ENCODE measurements at places on chromosomes 13 and 19.
A peak's percentile ranks its signal among the peaks of the same experiment; 100 is the strongest.

GRCh38 chr19:30522341-30522740, 150.2 kb downstream of the ZNF536 start:
- DNase-seq, result no peak

- peak; percentile 49 for DNase-seq
Measured at GRCh38 chr19:56066152-56067023, 54.7 kb downstream of the ZNF787 start.

DNA sequence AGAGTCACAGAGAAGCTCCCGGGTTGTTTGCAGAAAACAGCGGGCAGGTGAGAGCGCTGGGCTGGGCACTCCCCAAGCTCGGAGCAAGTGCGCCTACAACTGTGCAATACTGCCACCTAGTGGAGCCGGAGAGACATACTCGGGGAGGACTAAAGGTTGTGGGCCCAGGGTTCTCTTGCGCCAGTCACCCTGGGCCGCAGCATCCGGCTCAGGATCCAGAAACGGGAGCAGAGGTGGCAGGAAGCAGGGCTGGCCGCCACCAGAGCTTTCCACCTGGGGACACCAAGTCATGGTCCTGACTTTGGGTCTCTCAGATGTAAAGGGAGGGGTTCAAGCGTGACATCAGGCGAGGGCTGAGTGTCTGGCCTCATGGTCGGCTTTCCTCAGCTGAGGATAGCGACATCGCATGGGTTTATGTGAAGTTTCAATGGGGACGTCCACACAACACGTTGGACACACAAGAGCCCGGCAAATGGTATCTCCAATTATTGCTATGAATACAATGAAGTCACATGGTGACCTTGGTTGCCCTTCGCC, 11.2 kb upstream of the KLK4 start:
- DNase-seq, result peak; percentile 82

- DNase-seq, result peak; percentile 51
Measured at GRCh38 chr13:84574851-84575250, 692.6 kb upstream of the SLITRK1 start.

GRCh38 chr13:35598233-35598632, 121.7 kb upstream of the MAB21L1 start:
- no peak for DNase-seq

- peak; percentile 2 for DNase-seq
Measured at GRCh38 chr13:60679928-60680694, 283.1 kb downstream of the TDRD3 start.

GRCh38 chr13:36715841-36716240, 42.0 kb downstream of the SERTM1 start:
- no peak for DNase-seq

GRCh38 chr13:33797622-33798021, 20.3 kb upstream of the RFC3 start:
- DNase-seq, result peak; percentile 13

DNA sequence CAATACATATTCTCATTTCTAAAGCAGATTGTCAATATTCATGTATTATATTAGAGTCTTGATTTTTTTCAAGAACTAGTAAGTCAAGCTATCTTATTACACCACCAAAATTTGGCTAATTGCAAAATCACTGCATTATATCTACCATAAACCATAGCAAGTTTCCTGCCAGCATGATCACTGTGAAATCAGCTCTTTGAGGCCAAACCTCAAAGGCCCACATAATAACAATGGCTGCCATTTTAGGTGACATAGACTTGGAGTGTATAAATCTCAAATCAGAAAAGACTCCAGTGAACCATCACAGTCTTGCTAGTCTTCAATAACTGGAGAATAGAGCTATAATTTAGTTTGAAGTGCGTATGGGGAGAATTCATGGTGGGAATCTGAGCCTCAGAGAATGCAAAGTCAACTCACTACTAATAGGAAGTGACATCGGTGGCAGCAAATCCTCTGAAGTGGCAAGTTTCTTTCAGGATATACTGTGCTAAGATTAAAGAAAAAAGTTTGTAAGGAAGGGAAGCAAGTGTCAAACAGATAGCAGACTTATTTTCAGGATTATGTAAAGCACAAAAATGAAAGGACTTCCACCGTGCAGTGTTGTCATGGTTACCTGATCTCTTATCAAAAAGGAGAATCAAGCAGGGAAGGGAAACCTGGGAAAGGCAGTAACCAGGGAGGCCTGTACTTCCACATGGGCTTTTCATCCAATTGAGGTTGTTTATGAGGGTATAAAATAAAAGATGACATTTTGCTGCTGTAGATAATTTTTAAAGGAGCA, 117.4 kb upstream of the FNDC3A start:
- no peak for DNase-seq

GRCh38 chr19:32824191-32824751, 45.3 kb downstream of the SLC7A9 start:
- no peak for DNase-seq

GRCh38 chr19:38841787-38842438, 7.9 kb downstream of the HNRNPL start:
- DNase-seq, result no peak

DNA sequence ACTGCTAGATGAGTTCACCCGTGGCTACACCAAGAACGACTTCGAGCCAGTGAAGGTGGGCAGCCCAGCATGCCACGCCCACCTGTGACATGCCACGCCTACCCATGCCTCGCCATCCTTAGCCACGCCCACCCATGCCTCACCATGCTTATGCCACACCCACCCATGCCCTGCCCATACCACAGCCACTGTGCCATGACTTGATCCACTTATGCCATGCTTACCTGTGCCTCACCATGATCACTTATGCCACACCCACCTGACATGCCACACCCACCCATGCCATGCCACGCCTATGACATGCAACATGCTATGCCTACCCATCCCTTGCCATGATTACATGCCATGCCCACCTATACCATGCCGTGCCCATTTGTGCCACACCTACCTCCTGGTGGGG, 12.9 kb upstream of the USE1 start:
- DNase-seq, result no peak

- no peak for DNase-seq
Measured at GRCh38 chr13:47134939-47135489, 238.2 kb upstream of the HTR2A start.

- no peak for DNase-seq
Measured at GRCh38 chr19:29411113-29411581, 114.6 kb upstream of the VSTM2B start.

- DNase-seq, result peak; percentile 32
Measured at GRCh38 chr13:26476111-26476781, 81.2 kb upstream of the WASF3 start.

GRCh38 chr19:33280351-33280921, 21.9 kb downstream of the CEBPA start:
- DNase-seq, result no peak

DNA sequence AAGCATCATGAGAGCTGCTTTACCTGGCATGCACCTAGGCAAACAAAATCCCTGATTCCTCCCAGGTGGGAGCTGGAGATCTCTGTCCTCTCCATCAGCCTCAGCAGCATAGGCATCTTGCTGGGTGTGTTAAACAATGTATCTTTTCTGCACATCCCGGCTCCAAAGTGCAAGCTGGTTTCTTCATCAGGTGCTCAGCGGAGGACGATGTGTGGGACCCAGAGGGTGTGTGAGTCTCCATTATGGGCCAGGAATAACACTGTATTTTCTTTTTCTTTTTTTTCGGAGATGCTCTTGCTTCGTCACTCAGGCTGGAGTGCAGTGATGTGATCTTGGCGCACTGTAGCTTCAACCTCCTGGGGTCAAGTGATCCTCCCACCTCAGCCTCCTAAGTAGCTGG, 9.9 kb downstream of the CNFN start:
- no peak for DNase-seq

DNA sequence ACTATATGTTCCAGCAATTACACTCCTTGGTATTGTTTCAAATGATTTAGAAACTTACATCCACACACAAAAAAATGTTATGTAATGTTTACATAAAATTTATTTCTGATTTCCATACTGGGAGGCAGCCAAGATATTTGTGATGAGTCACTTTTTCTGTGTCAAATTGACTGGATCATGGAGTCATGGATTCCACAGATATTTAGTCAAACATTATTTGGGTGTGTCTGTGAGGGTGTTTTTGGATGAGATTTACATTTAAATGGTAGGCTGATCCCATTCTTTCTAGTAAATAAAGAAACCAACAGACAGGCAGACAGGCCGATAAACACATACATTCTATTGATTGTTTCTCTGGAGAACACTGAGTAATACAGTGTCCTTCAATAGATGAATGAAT, 562.8 kb downstream of the SLITRK6 start:
- DNase-seq, result peak; percentile 72

GRCh38 chr13:71460211-71460610, 406.8 kb downstream of the DACH1 start:
- DNase-seq, result peak; percentile 32

DNA sequence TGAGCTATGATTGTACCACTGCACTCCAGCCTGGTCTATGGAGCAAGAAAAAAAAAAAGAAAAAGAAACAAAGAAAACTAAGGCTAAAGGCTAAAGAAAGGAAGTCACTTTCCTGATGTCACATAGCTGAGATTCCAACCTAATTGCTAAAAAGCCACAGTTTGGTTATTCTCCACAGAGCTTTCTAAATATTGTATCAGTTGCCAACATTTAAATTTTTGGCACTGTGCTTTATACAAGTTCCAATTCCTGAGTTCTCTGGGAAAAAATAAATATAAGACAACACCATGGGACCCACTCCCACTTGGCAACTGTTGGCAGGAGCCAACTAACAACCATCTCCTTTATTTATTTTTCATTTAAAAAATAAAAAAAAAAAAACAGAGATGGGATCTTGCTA, 11.2 kb upstream of the LYPD3 start:
- peak; percentile 73 for DNase-seq

- DNase-seq, result peak; percentile 44
Measured at GRCh38 chr19:53102756-53103233, 427 bp downstream of the ZNF160 start.

- DNase-seq, result no peak
Measured at GRCh38 chr13:44870456-44870929, 118.8 kb downstream of the NUFIP1 start.

DNA sequence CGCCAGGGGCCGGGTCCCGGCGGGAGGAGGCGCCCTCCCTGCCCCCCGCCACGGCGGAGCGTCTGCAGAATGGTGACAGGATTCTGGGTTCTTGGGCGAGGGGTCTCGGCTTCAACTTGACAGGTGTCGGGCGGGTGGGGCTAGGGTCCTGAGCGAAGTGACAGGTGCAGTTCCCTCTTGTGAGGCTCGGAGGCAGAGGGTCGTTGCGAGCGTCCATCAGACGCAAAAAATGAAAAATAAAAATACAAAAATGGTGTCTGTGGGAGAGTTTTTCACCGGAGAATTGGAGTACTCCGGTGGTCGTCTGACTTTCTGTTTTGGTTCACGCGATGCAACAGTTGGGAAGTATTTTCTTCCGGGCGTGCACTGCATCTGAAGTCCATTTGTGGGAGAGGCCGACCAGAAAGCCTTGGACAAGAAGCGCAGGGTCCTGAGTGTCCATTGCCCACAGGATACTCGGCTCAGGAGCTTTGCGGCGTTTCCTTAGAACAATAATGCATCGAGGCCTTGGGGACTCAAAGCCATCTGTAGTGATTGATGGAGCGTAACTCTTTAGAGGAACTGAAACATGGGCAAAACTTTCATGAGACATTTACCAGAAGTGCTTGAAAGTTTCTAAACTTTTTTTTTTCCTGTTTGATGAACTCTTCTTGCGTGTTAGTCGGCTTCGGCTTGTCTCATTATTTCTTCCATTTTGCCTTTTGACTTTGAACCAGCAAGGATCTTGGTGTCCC, 759 bp downstream of the RB1 start:
- DNase-seq, result peak; percentile 59

- no peak for DNase-seq
Measured at GRCh38 chr13:98223741-98224140, 46.7 kb upstream of the RNF113B start.

DNA sequence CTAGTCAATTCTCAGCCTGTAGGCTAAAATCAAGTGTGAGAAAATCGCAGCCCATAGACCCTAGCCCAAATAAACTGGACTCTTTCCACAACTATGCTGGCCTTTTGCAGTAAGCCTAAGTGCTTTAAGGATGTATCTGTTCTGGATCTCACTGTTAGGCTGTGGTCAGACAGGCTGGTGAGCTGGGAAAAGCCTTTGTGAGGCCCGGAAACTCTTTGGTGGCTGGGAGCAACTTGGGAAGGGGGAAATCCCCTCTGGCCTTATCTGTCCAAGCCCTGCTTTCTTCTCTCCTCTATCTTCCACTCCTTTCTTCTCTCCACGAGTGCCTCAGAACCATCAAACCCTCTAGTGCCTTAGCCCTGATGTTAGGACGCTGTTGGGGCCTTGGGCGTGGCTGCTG, 135.4 kb downstream of the LACC1 start:
- DNase-seq, result no peak

DNA sequence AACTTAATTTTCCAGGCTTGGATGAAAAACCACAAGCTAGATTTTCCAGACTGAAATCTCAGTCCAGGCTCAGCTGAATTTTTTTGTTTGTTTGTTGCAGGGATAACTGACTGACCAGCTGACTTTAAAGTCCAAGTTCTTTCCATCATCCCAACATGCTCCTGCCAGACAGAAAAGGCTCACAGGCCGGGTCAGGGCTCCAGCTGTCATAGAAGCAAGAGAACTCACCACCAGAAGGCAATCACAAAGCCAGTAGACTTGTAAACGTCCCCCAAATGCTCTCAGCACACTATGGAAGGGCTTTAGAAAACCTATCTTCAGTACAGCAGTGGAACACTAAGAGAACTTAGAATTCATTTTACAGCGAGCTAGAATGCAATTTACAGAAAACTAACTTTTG, 25.5 kb downstream of the DCLK1 start:
- no peak for DNase-seq

DNA sequence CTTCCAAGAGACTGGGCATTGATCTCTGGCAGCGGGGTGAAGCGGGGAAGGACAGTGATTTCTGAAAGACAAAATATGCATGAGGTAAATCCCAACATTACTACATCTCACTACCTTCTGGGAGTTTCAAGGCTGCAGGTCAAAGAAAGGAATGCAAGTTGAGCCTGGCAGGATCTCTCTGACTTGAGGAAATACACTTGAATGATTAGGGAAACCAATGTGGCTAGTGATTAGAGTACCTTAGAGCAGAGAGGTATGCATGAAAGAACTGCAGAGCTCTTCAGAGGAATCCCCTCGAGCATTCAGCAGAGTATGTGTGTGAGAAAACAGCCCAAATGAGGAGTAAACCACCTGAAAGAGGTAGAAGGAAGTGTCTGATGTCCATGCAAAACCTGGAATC, 2874.1 kb upstream of the PCDH20 start:
- no peak for DNase-seq

DNA sequence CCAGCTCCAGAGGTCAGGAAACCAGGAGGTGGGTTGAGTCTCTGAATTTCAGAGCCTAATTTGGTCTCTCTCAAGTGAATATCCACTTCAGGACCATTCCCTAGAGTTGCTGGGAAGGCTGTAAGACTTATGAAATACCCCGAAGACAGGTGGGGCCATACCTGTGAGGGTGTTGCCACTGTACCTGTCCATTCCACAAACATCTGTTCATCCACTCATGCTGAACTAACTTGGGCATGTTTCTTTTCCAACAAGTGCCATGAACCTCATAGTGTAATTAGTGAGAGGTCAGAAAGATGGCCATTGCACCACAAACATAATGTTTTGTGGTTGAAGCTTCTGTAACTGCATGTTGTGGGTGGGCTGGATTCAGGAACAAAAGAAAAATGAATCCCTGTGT, 7.8 kb downstream of the ILF3 start:
- no peak for DNase-seq
